ENCODE measurements at places on chromosomes 1 and 21.
A peak's percentile ranks its signal among the peaks of the same experiment; 100 is the strongest.

GRCh38 chr1:236670060-236670459, 16.2 kb upstream of the ACTN2 start:
- DNase-seq, result no peak

- DNase-seq, result no peak
These were observed 100.6 kb upstream of the ARTN start for GRCh38 chr1:43832998-43833397.

DNA sequence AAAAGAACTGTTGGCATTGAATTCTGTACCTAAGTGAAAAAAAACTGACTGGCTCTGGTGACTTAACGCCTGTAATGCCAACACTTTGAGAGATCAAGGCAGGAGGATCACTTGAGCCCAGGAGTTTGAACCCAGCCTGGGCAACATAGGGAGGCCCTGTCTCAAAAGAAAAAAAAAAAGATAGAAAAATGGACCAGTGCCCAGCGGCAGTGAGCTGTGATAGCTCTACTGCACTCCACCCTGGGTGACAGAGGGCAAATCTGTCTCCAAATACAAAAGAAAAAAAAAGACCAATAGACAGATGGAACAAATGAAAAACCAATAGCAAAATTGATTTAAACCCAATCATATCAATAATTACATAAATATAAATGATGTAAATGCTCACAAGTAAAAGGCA, 674 bp upstream of the AKR7A3 start:
- no peak for DNase-seq

GRCh38 chr1:30268923-30269666, 454.3 kb downstream of the MATN1 start:
- DNase-seq, result no peak

DNA sequence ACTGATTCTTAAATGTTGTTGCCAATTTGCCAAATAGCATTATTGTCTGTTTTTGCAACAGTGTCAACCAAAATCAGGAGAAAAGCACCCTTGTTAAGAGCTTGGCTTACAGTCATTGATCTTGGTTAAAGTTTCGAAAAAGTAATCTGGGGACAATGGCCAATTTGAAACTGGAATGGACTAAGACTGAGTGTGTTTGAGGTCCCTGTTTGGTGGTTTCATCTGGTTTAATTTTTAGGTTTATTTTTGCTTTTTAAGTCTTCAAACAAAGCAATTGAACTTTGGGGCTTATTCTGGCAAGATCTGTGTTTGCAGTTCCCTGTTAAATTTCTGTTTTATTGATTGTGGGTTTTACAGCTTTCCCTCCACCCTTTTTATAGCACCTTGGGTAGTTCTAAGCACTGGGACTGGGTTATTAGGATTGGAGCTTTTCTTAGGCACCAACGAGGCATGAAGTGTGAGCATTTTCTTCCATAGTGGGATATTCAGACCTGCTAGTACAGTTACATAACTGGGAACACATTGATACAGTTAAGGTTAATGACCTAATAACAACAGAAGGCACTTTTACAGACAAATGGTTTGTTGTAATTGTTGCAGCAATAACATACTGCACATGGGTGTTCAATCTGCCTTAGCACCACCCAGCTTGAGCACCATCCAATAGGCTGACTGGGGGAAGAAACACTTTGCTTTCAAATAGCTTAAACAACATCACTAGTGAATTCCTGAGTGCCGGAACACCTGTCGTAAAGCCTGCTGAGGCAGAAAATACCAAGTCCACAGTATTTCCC, 40.6 kb upstream of the MAP10 start:
- DNase-seq, result no peak

DNA sequence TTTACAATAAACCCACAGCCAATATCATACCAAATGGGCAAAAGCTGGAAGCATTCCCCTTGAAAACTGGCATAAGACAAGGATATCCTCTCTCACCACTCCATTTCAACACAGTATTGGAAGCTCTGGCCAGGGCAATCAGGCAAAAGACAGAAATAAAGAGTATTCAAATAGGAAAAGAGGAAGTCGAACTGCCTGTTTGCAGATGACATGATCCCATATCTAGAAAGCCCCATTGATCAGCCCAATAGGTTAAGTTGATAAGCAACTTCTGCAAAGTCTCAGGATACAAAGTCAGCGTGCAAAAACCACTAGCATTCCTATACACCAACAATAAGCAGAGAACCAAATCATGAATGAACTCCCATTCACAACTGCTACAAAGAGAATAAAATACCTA, 235.5 kb downstream of the DPYD start:
- DNase-seq, result no peak

DNA sequence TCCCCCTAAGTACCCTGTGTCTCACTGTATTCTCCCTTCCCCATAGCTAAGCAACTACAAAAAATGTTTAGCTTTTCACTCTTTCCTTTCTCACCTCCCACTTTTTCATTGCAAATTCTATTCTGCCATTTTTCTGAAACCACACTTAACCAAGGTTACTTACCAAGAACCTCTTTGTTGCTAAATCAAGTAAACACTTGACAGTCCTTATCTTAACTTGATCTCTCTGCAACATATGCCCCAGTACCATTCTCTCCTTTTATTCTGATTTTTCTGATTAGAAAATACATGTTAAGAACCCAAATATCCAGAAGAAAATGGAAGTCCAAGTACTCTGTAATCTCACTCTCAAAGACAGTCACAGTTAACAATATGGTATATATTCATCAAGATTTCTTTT, 16.0 kb downstream of the EVI5 start:
- DNase-seq, result no peak

- DNase-seq, result no peak
These were observed 2.6 kb upstream of the MYSM1 start for GRCh38 chr1:58702261-58703141.

DNA sequence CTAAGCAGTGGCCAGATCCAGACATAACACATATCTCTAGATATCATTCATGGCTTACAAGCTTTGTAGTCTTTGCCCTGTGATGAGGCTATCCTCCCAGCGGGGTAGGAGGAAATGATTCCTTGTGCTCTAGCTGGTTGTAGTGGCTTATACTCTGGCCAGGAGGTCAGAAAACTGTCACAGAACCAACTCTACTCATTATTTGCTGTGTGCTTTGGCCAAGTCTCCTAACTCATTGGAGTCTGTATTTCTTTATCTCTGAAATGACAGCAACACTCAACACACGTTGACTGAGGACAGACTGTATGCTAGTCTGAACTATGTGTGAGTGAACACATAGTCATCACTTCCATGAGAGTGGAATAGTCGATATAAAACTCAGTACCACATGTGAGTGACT, 116.7 kb upstream of the F3 start:
- DNase-seq, result no peak

DNA sequence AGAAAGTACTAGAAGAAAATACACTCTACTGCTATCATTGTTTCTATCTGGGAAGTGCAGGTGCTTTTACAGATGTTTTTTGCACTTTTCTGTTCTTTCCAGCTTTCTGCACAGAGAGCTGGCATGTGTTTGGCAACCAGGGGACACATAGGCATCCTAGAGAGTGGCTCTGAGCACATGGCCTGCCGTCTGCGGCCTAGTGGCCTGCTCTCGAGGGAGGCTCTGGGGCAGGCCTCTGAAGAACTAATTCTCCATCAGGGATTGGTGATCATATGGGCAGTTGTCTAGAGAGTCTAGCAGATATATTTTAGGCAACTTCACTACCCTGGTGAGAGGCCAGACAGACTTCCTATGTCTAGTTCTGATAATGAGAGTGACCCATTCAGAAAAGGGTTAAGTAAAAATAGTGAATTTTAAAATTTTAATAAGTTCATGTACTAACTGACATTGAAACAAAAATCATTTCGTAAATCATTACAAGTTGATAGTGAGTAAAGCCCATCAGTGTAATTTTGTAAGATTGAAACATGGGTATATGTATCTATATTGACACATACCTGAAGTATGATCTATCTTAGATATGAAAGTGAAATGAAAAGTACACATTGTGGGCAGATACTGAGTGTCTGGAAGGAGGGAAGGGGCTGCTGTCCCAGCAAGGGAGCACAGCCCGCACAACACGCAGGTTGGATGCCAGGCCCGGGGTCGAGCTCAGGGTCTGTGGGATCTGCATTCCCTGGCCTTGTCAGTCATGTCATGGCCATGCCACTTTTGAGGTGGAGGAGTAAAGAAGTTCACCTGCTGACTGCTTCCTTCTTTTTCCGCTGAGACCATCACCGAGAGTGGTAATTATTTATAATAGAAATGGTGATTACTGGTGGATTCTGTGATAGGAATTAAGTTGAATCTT, 79.8 kb downstream of the PCBP3 start:
- DNase-seq, result no peak

DNA sequence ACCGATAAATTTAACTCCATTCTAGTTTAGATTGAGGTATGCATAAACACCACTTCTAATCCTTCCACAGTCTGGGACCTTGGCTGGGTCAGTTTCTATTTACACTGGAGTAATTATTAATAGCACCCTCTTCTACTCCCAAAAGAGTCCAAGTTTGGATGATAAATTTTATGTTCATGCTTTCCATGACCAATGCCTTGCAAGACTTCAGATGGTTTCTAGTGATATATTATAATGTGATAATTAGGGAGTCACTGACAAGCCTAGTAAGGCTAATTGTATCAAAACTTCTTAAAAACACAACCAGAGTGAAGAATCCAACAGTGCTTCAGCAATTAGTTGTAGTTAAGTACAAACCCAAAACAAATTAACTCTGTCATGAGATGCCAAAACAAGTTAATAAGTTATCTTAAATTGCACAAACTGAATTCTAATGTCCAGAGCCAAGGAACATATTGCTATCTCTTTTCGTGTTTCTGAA, 489.6 kb downstream of the TTLL7 start:
- no peak for DNase-seq

- no peak for DNase-seq
These were observed 41.6 kb downstream of the FAAP20 start for GRCh38 chr1:2152954-2153353.

GRCh38 chr1:241531195-241532161, 700 bp upstream of the KMO start:
- DNase-seq, result peak; percentile 65

- no peak for DNase-seq
These were observed 45.8 kb upstream of the RC3H1 start for GRCh38 chr1:174068000-174068399.

DNA sequence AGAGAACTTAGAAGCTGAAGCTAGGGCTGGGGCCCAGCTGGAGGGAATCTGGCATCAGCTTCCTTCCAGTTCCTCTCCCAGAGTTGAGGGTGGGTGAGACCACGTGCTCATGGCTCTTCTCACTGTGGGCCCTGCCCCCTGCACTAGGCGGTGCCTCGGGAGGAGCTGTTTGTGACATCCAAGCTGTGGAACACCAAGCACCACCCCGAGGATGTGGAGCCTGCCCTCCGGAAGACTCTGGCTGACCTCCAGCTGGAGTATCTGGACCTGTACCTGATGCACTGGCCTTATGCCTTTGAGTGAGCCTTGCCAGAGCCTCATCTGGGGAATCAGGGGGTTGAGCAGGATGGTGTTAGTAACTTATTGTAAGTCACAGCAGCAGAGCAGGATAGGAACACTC, 16.1 kb downstream of the AKR1A1 start:
- no peak for DNase-seq

GRCh38 chr1:94024104-94024792, 96.7 kb downstream of the ABCA4 start:
- DNase-seq, result no peak

DNA sequence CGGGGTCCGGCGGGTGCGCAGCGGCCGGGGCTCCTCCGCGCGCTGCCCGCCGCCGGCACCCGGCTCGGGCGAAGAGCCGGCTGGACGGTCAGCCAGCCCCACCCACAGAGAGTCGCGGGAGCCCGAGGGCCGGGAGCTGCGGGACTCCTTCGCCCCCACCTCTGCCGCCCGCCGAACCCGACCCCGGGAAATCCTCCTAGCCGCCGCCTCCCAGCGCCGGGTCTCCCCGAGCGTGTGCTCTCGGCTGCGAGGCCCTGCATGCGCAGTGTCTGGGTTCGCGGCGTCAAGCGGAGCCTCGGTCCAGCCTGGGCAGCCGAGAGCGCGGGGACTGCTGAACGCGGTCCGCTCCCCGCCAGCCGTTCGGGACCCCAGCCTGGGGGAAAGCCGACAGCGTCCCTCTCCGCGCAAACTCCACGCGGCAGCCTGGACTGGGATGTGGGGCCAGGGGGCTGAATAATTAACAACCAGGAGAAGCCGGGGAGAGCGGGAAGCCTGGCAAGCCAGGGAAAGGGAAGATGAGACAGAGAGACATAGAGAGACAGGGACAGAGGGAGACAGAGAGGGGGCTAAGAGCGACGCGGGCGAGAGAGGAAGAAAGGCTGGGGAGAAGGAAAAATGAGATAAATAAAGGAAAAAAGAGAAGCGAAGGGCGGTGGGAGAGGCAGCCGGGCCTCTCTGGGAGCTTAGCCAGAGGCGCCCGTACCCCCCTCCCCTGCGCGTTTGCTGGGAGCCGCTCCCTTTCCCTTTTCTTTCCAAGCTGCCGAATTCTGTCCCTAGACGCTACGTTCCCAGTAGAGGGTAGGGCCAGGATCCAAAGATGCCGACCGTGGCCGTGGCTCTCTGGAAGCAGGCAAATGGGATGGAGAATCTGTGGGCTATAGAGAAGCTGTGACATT, 64.2 kb downstream of the MEF2D start:
- DNase-seq, result no peak

- no peak for DNase-seq
These were observed 103.2 kb upstream of the OLFM3 start for GRCh38 chr1:102099916-102100315.

GRCh38 chr1:99675292-99675691, 29.4 kb downstream of the PALMD start:
- DNase-seq, result no peak

DNA sequence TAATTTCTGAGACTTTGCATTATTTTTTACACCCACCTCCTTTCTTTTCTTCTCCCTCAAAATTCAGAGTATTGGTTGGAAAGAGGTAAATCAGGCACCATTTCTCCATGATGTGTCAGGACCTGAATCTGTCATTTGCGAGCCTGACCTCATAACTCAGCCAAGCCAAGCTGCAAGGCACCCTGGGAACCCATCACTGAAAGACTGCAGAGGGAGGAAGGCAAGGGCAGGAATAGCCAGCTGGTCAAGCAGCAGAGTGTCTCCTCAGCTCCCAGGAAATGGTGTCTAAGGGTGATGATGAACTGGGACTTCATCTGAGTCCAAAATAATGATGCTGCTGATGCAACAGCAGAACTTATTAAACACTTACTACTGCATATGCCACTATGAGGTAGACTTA, 556.6 kb downstream of the OMA1 start:
- no peak for DNase-seq

- no peak for DNase-seq
These were observed 61.3 kb downstream of the SLC66A1 start for GRCh38 chr1:19373211-19374082.

DNA sequence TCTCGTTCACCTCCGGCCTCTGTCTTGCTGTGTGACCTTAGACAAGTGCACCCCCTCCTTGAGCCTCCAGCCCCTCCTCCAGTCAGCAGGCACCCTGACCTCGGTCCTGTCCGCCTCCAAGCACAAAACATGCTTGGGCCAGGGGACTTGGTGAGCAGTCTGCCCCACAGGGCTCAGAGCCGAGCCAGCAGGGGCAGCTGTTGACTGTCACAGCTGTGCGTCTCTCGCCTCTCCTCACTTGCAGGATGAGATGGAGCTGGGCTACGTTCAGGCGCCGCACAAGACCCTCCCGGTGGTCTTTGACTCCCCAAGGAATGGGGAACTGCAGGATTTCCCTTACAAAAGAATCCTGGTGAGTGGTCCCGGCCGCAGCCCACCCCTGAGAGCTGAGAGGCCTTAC, 24.2 kb downstream of the PADI3 start:
- no peak for DNase-seq

GRCh38 chr1:229980009-229980408, 87.0 kb upstream of the GALNT2 start:
- no peak for DNase-seq

Measured in amniotic stem cell (primary cell).